ENCODE measurements at places on chromosomes 3 and 15.

- no peak for DNase-seq
Measured at GRCh38 chr3:102390171-102390864, 44.5 kb upstream of the ZPLD1 start.

GRCh38 chr3:18024715-18025114 is 282.3 kb upstream of the TBC1D5 start:
- DNase-seq = no peak

GRCh38 chr15:90638201-90638691 is 78.9 kb upstream of the BLM start:
- no peak for DNase-seq

DNA sequence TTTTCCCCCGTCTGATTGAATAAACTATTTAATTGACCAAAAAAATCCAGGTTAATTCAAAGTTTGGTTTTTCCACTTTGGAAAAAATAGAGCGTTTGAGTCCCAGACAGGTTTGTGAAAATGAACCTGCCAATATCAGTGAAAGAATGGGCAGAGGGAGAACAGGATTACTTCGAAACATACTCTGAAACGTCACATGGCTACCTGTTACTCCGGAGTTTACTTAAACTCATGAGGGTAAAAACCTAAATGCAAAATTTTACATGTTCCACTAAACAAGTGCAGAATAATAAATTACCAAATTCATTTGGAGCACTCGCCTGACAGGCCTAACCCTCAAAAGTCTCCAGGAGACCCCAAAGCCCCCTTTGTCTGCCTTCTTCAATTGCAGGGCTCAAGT is 419.9 kb downstream of the MECOM start:
- DNase-seq = no peak

- peak; percentile 12 for DNase-seq
Measured at GRCh38 chr3:37861620-37862041, at the start of gene CTDSPL. Gene CTDSPL, plus strand, starts transcription at chr3:37861880. Its CDS starts 320 bp downstream, at chr3:37862200.

DNA sequence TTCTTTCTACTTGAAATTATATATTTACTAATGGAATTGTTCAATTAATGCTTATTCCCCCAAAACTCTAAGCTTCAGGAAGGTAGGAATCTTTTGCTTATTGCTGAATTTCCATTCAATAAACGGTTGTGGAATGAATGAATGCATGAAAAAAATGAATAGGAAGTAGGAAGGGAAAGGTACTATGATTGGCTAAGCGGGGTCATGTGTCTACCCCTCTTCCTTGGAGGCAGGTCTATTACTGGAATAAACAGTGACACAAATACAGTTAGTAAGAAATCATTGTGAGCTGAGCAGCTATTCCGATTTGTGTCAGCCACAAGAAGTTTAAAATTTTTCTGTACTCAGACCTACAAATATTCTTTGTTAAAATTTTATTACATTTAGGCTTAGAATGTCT is 10.5 kb upstream of the TRA2B start:
- no peak for DNase-seq

- DNase-seq = no peak
Measured at GRCh38 chr15:88695101-88695500, 56.3 kb downstream of the ISG20 start.

- DNase-seq = peak; percentile 46
Measured at GRCh38 chr3:71652781-71653413, 69.4 kb upstream of the FOXP1 start.

DNA sequence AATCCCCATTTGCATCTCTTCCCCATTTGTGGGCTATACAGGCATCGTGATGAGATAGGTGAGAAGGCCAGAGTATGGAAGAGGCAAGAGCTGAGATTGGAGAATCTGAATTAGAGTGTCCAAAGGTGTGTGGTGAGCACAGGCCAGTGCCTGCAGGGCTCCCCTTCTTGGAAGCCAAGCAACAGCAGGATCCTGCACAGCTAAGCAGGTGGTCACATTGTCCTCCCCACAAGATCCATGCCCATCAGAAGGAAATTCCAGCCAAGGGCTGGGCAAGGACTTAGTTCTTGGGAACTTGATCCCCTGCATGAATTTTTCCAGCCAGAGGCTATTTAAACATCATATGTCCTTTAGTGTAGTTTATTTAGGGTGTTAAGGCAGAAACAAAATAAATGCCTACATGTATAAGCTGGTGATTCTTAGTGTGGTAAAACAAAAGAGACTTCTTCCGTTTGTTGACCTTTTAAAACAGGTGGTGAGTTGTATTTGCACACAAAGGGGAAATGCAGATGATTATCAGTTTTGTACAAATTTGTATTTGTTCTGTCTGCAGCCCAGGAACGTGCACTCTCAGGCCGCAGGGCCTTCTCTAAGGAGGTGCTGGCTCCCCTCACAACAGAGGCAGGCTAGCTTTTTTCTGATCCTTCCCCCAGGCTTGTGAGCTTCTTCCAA is 110.2 kb downstream of the PLCL2 start:
- no peak for DNase-seq

DNA sequence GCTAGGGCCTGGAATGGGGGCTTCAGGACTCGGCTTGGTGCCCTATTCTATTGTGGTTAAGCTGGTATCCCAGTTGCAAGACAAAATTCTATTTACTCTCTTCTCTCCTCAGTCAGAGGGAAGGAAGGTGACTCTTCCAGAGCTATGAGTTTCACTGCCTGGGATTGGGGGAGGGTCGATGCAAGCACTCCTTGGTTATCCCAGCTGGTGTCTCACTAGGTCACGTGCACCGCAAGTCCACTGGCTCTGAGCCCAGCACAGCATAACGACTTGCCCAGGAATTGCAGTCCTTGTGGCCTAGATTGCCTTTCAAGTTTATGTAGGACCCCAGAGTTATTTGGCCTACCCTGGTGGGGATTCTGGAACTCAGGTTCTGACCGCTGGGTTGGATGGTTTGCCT is 958.8 kb downstream of the IGSF11 start:
- no peak for DNase-seq

GRCh38 chr3:30615615-30616346 is 9.4 kb downstream of the TGFBR2 start:
- no peak for DNase-seq

DNA sequence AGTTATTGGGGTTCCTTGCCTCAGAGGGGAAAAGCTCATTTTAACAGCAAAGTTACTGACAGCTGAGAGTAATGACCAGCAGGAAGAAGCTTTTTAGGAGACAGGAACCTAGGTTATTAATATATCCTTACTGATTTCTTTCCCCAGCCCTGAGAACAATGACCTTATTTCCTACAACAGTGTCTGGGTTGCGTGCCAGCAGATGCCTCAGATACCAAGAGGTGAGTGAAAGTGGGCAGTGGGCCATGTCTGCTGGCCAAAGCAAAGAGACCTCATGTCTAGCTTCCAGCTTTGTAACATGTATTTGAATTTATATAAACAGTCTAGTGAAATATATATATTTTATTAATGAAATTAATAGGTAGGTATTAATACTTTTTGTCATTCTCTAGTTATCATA is 5.0 kb downstream of the CCNDBP1 start:
- no peak for DNase-seq

- no peak for DNase-seq
Measured at GRCh38 chr3:89522155-89522554, 414.7 kb downstream of the EPHA3 start.

- no peak for DNase-seq
Measured at GRCh38 chr3:99700631-99701268, 62.4 kb downstream of the COL8A1 start.

GRCh38 chr3:101862416-101863165 is 13.3 kb downstream of the NFKBIZ start:
- no peak for DNase-seq

DNA sequence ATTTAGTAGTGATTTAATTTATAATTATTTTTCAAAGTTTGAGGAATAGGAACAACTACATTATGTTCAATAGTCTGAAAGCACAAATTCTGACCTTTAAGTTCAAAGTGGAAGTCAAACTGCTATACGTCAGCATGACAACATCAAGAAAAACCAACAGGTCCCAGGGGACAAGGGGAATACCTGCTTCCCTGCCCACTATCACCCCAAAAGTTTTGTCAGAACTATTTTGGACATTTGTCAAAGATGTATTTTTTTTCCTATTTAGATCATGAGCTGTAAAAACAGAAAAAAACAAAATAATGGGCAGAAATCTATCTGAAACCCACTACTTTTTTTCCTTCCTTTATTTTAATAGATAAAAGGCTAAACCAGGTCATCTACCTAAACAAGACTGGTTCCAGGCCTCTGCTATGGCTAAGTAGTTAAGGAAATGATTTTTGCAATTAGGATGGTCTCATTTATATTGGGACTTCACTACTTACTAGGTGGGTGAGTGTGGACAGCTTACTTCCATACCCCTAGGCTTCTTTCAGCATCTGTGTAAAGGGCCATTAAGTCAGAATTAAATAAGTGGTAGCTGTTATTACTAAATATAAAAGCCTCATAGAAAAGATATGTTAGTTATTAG is 746.3 kb downstream of the FHIT start:
- no peak for DNase-seq

DNA sequence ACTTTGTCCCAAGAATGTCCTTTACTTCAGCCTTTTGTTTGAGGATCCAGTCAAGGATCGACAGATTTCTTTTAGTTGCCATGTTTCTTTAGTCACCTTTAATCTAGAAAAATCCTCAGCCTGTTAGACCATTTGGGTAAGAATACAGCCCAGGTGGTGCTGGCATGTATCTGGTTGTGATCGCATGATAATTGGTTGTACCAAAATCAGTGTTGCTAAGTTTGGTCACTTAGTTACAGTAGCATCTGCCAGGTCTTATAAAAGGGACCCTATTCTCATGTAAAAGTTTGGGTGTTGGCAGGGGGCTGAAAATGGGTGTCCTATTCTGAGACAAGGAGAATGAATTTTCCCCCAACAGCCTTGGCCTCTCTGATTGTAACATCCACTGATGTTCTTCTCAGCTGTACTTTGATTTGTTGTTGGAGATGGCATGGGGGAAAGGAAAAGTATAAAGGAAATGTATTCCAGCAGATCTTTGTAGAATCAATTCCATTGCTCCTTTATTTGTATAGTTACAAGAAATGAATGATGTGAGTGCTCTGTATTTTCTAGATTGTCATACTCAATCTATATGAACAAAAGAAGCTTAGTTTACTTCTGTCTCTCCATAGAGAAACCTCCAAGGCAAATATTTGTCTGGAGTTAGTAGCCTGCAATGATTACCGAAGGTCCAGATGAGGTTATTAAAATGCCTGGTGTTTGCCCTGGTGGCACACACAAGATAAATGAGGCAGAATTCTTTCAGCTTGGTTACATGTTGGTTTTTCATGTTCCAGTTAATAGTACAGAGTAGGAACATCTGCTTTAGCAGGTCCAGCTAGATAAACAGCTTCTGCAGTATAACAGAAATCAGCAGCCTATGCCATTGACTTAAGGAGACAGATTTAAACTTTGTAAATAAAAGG is 65.7 kb downstream of the CMTM8 start:
- no peak for DNase-seq

DNA sequence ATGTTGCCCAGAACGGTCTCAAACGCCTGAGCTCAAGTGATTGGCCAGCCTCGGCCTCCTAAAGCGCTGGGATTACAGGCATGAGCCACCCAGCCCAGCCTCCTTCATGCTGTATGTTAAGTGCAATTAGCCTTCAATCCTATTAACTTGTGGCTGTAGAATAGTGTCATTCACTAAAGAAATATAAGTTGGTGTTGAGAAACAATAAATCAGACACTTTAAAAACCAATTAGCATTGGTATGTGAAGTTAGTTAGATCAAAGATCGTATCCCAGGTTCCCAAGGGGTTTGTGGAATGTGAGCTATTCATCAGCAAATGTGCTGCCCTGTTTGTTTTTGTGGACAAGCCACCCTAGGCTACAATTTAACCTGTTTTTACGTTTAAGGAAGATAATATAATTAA is 11.0 kb upstream of the PIK3CB start:
- DNase-seq = no peak

- no peak for DNase-seq
Measured at GRCh38 chr3:100429187-100429716, 27.9 kb downstream of the LNP1 start.

GRCh38 chr15:70339571-70340493 is 242.1 kb upstream of the TLE3 start:
- DNase-seq = no peak

DNA sequence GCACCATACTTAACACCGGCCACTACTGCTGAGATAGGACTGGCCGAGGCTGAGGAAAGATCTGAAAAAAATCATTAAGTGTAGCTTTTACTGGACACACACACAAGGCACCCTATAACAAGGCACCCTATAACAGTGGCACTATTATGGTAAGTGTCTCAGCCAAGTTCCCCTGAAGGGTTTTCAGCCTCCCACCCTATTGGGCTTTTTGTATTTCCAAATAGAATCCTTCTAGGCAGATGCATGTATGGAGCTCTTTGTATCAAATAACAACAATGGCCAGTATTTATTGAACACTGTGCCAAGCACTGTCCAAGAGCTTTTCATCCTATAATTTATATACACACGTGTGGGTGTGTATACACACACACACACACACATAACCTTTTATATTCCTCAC is 6.7 kb upstream of the DNAJA4 start:
- DNase-seq = no peak

DNA sequence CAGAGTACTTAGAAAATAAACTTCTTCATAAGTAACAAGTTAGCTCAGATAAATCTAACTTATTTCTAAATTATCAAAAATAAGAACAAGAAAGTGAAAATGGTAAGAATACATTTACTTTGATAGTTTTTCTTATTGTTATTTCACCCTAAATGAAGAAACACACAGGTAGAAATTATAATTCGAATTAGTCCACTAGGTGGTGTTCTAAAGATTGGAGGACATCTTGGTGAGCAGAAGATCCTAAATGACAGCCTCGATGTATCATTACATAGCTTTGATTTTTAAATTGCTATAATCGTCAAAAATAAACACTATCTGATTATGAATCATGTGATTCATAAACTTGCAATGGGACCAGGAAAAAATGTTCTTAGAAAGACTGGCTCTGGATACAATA is 280.8 kb upstream of the UBE2E2 start:
- DNase-seq = no peak

DNA sequence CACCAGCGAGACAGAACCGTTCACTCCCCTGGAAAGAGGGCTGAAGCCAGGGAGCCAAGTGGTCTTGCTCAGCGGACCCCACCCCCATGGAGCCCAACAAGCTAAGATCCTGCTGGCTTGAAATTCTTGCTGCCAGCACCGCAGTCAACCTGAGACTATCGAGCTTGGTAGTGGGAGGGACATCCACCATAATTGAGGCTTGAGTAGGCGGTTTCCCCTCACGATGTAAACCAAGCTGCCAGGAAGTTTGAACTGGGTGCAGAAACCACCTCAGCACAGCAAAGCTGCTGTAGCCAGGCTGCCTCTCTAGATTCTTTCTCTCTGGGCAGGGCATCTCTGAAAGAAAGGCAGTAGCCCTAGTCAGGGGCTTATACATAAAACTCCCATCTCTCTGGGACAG is 151.0 kb downstream of the MBNL1 start:
- peak; percentile 44 for DNase-seq

DNA sequence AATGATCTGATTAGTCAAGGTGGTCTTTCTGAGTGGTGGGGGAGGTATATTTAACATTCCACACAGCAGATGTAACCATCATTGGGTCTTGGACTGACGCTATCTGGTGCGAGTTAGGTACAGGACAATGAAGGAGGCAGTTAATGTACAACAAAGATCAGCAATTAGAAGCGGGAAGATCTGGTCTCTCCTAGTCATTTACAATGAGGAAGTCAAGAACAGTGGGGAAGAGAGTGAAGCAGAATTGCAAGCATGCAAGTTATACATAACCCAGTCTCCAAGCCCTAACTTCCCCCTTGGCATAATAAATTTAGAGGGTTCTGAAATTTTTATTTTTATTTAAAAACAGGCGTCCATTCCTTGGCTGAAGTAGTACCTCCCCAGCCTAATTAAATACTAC is 14.1 kb downstream of the GPD1L start:
- no peak for DNase-seq

All from activated CD4-positive, alpha-beta T cell treated with anti-CD3 and anti-CD28 coated beads for 48 hours (primary cell).